Astrocyte (in vitro differentiated cells and primary cell): ENCODE measurements at places on chromosomes 7 and 10.
A peak's percentile ranks its signal among the peaks of the same experiment; 100 is the strongest.

- no peaks in the 10 kb centered on the region for H3K27me3 ChIP-seq
- DNase-seq: no peak
- H3K4me3 ChIP-seq: no peak overlapping the region
Observed at GRCh38 chr10:129933456-129934092, 30.5 kb downstream of the EBF3 start.

GRCh38 chr10:103727991-103728689, 127.2 kb downstream of the SH3PXD2A start:
- H3K27ac ChIP-seq: no peak overlapping the region
- H3K36me3 ChIP-seq: no peaks in the 10 kb centered on the region
- no peak overlapping the region for H3K4me3 ChIP-seq
- no peaks in the 10 kb centered on the region for H3K27me3 ChIP-seq
- H3K4me1 ChIP-seq: no peaks in the 10 kb centered on the region
- no peak for DNase-seq

DNA sequence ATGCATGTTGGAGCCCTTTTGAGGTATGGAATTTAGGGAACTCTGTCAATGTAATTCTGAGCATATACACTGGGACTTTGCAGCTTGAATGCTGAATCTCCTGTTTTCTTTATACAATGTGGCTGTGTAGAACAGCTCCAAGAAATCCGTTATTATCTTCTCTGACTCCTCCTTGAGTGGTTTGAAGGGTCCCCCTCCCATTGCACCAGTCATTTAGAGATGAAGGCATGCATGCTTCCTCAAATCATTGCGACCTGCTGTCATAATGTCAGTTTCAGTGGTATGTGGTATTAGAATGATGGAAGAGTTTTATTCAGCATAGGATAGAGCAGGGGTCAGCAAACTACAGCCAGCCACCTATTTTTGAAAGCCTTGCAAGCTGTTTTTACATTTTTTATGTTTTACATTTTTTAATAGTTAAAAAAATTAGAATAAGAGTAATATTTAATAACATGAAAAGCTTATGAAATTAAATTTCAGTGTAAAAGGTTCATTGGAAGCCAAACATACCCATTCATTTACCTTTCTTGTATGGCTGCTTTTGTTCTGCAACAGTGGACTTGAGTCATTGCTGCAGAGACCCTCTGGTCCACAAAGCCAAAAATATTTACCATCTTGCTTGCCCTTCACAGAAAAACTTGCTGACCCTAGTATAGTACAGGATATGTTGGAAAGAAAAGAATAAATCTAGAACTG, 8.1 kb downstream of the STK17A start:
- H3K27me3 ChIP-seq: no peaks in the 10 kb centered on the region
- H3K4me1 ChIP-seq: peaks cover 2% of the 10 kb centered on the region
- no peak for DNase-seq
- no peak overlapping the region for H3K27ac ChIP-seq
- H3K36me3 ChIP-seq: peaks cover 4% of the 10 kb centered on the region

GRCh38 chr7:65251851-65252620, 121.6 kb upstream of the ZNF92 start:
- H3K27me3 ChIP-seq: no peaks in the 10 kb centered on the region
- peak; percentile 55 for DNase-seq
- peak overlapping the region; percentile 76 for H3K4me3 ChIP-seq
- no peaks in the 10 kb centered on the region for H3K36me3 ChIP-seq
- H3K4me1 ChIP-seq: no peaks in the 10 kb centered on the region

- H3K36me3 ChIP-seq: no peaks in the 10 kb centered on the region
- H3K4me1 ChIP-seq: no peaks in the 10 kb centered on the region
- H3K4me3 ChIP-seq: no peak overlapping the region
- no peak overlapping the region for H3K27ac ChIP-seq
- no peaks in the 10 kb centered on the region for H3K27me3 ChIP-seq
Observed at GRCh38 chr10:89442289-89442688, 27.9 kb downstream of the IFIT5 start.

DNA sequence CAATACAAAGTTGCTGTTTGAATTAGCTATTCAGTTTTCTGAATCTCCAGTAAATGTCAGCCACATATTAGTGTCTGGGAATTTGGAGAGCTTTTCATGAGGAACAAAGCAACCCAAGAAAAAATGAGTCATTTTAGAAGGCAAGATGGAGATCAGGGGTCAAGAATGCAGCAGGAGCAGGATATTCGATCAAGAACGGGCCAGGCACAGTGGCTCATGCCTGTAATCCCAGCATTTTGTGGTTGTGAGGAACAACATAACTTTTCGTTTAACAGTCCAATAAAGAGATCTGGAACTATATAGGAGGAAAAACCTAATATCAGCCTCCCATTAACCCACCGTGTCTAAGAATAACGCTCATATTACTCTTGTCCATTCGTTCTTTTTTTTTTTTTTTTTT, 600.5 kb downstream of the MAGI2 start:
- no peaks in the 10 kb centered on the region for H3K27me3 ChIP-seq
- no peak overlapping the region for H3K27ac ChIP-seq
- peaks cover 7% of the 10 kb centered on the region for H3K4me1 ChIP-seq
- peak; percentile 64 for DNase-seq
- no peaks in the 10 kb centered on the region for H3K36me3 ChIP-seq
- no peak overlapping the region for H3K4me3 ChIP-seq

DNA sequence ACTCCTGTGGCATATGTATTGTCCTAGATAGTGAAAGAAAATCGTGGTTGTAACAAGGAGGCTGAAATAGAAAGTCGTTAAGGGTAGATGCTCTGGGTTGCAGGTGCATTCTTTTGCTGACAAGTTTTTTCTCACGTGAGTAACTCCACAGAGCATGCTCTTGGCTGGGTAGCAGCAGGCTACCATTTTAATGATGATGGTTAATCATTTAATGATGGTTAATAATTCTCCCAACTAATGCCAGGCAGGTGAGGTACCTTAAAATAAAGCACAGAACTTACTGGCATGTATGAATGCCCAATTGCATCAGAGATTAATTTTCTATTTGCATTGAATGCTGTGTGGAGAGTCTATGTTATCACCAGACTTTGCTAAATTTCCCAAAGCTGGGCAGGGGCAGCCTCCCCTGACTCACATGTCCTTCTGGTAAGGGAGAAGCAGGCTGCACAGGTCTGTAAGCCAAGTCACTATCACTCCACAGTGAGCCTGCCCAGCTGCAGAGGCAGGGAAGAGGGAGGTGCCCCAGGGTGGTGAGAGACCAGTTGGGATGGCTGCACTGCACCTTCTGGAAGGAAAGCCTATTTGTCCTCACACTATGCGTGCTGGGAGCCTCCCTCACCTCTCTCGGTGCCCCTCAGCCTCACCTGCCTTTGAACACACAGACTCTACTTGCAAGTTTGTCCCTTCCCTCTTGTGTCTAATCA, 287.0 kb upstream of the IGFBP3 start:
- DNase-seq: no peak
- H3K36me3 ChIP-seq: no peaks in the 10 kb centered on the region
- H3K4me1 ChIP-seq: no peaks in the 10 kb centered on the region
- H3K4me3 ChIP-seq: no peak overlapping the region
- no peak overlapping the region for H3K27ac ChIP-seq

DNA sequence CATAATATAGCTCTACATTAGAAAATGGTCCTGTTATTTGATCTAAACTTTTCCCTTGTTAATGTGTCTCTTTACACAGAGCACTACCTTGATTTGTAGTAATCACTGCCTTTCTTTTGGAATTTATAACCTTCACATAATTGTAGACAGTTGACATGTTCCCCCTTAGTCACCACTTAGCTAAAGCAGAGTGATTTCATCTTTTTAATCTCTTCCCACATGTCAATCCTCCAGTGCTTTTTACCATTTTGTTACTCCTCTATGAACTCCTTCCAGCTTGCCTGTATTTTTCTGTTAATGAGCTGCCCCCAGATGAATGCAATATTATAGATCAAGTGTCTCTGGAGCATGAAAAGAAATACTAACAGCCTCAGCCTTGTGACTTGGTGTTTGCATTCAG, 2.6 kb upstream of the PPP1R3A start:
- H3K27ac ChIP-seq: no peak overlapping the region
- H3K4me1 ChIP-seq: no peaks in the 10 kb centered on the region
- DNase-seq: no peak
- H3K36me3 ChIP-seq: no peaks in the 10 kb centered on the region
- no peak overlapping the region for H3K4me3 ChIP-seq

GRCh38 chr7:608361-608760, 88.7 kb upstream of the PDGFA start:
- DNase-seq: no peak
- H3K4me3 ChIP-seq: no peak overlapping the region
- no peaks in the 10 kb centered on the region for H3K27me3 ChIP-seq
- H3K27ac ChIP-seq: no peak overlapping the region
- H3K4me1 ChIP-seq: peaks cover 31% of the 10 kb centered on the region

DNA sequence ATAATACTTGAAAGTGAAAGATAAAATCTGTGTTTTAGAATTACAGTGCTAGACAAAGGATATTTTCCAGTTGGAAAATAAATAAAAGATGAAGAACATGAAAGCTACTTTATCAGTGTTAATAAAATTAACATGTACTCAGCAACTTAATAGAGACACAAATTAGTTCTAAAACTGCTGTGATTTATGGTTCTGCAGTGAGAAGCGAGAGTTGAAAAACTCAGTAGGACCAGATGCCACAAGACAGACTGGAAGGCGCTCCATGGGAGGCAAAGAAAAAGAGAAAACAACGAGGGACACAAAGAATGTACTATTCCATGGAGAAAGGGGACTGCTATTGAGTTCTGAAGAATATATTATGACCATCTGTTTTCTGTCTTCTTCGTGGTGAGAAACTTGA, 590.4 kb downstream of the PHTF2 start:
- no peaks in the 10 kb centered on the region for H3K27me3 ChIP-seq
- no peak overlapping the region for H3K27ac ChIP-seq

GRCh38 chr7:145088111-145088745, 252.4 kb upstream of the TPK1 start:
- no peak overlapping the region for H3K27ac ChIP-seq
- no peaks in the 10 kb centered on the region for H3K36me3 ChIP-seq
- H3K4me1 ChIP-seq: no peaks in the 10 kb centered on the region
- H3K27me3 ChIP-seq: no peaks in the 10 kb centered on the region

GRCh38 chr10:92125144-92125543, 165.7 kb downstream of the CPEB3 start:
- DNase-seq: no peak
- H3K4me1 ChIP-seq: peaks cover 9% of the 10 kb centered on the region
- H3K4me3 ChIP-seq: no peak overlapping the region
- H3K36me3 ChIP-seq: no peaks in the 10 kb centered on the region
- H3K27ac ChIP-seq: no peak overlapping the region

- no peak overlapping the region for H3K27ac ChIP-seq
- no peak for DNase-seq
- no peak overlapping the region for H3K4me3 ChIP-seq
Observed at GRCh38 chr7:157545681-157546060, 208.9 kb downstream of the DNAJB6 start.
